Left ventricle myocardium inferior (tissue), 1 donor: ENCODE measurements at places on chromosomes 11 and 22. TPM values are rescaled to one million over a fixed set of nuclear protein-coding genes. Genes with fewer than 3 reads are reported as not detected.
A peak's percentile ranks its signal among the peaks of the same experiment; 100 is the strongest.

DNA sequence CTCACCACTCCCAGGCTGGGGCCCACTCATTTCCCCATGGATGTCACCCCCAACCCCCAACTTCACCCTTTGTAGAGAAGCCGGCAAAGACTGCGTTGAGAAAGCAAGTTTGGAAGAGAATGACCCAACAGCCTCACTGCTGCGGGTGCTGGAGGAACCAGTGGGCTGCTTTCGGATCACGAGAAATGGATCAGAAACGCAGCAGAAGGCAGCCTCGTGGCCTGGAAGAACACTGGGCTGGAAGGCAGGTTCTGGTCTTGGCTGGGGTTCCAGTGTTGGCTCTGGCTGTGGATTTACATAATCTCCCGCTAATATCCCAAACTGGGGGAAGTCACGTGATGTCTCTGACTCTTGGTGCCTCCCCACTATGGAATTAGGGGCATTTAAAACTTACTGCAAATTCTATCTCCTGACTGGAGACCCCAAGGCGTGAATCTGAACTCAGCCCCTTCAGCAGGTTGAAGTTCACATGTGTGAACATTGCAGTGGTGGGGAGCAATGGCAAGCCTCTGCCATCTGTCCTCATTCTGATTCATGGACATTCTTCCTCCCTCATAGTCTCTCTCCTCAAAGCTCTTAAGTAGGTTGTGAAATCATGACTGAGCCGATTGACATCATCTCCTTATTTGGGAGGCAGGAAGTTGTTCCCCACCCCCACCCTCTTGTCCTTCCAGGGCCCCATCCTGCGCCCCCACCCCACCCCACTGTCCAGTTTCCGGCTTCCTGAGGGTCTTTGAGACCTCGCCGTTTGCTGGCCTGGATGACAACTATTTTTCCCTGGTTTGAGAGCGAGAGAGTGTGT lies 37.0 kb upstream of the TIMP3 start:
- no peak overlapping the region for H3K4me3 ChIP-seq
- H3K27ac ChIP-seq: peak overlapping the region; percentile 82
- DNase-seq: peak; percentile 65
- H3K36me3 ChIP-seq: no peaks in the 10 kb centered on the region
- peaks cover 50% of the 10 kb centered on the region for H3K4me1 ChIP-seq

- DNase-seq: no peak
- H3K36me3 ChIP-seq: no peaks in the 10 kb centered on the region
- no peaks in the 10 kb centered on the region for H3K27me3 ChIP-seq
- H3K27ac ChIP-seq: peak overlapping the region; percentile 87
Observed at GRCh38 chr11:12433571-12434324, 56.4 kb downstream of the PARVA start.

DNA sequence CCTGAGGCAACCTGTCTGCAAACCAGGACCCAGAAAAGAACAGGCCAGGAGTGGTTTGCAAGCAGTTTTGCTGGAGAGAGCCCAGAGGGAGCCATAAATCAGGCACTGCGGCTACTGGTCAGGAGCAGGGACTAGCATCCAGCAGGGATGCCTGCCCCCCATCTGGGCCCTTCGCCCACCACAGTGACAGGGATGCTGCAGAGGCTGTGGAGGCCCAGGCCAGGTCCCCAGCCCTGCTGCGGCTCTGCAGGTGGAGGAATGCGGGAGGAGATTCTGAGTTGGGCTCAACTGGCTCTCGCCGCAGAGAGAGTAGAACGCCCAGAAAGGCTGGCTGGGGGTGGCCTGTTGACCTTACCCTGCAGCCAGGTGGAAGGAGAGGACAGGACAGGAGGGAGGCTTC lies 16.4 kb upstream of the NEFH start:
- H3K4me1 ChIP-seq: no peaks in the 10 kb centered on the region
- H3K27me3 ChIP-seq: peaks cover 29% of the 10 kb centered on the region
- DNase-seq: no peak
- H3K4me3 ChIP-seq: no peak overlapping the region
- no peaks in the 10 kb centered on the region for H3K36me3 ChIP-seq
- H3K27ac ChIP-seq: no peak overlapping the region

MMP8 gene
- total RNA-seq: not detected

TMEM191C gene
- total RNA-seq: 1.5 TPM
